Stimulated activated CD4-positive, alpha-beta T cell treated with anti-CD3 and anti-CD28 coated beads, Interleukin-1b, Interleukin-23, amount 100 ng/mL, for 48 hours (primary cell): ENCODE measurements at places on chromosomes 4 and X.

- peak; percentile 16 for DNase-seq
Observed at GRCh38 chrX:139932073-139932900, 566 bp downstream of the ATP11C start.

DNA sequence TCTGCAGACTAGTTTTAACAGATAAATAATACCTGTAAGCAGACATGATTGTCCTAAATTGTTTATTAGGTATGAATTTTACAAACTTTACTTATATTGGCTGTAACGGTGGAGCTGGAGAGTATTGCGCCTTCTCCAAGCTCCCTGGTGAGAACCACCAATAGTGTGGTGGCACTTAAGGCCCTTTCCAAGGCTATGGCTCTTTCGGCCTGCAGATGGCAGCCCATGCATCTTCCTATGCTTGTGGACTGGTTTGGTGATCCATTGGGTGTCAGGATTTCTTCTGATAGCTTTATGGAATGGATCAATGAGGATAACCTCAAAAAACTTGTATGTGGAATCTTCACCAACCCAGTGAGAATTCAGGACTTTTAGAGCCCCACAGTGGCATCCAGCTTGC lies 7.8 kb downstream of the LARP1B start:
- DNase-seq, result peak; percentile 3

DNA sequence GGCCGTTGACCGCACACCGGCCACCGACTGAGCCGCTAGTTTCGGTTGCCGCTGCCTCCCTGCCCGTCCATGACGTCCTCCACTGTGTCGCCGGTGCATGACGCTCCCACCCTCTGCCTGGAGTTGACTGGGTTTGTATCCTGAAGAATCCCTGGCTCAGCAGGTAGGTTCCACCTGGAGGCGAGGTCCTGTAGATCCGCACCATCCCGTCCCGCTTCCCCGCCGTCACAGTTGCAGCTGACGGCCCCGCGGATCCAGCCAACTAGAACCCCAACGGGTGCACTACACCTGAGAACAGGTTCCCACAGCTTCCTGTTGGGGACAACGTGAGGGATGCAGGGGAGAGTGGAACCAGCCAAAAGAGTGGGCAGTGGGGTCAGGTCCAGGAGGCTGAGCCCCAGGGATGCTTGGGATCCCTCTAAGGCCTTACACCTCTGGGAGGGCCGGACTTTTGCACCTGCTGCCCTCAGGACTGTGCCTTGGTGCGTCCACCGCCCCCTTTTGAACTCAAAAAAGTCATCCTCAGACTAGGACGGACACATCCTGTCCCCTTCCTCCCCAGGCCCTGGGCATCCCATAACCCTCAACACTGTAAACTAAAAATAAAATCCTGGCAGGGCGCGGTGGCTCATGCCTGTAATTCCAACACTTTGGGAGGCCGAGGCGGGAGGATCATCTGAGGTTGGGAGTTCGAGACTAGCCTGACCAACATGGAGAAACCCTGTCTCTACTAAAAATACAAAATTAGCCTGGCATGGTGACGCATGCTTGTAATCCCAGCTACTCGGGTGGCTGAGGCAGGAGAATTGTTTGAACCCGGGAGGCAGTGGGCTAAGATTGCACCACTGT lies 1.1 kb upstream of the SLBP start:
- DNase-seq, result no peak

- no peak for DNase-seq
Observed at GRCh38 chr4:56288663-56289062, 98.6 kb downstream of the AASDH start.

DNA sequence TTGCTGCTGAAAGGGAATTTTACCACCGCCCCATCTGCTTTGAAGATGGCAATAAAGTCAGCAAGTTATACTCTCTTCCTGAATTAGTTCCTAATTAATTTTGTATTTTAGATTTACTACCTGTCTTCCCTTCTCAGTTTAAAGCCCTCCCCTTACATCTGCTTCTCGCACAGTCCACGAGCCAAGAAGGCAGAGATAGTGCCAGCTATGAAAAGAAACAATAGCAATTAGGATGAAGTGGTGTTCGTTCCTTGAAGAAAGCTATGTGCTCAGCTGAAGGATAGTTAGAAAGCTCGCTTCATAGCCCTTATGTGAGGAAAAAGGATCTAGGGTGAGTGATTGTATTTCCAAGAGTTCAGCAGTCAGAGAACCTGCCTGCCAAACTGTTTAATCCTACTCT lies 1678.8 kb upstream of the TENM3 start:
- DNase-seq, result no peak

- no peak for DNase-seq
Observed at GRCh38 chr4:536351-536972, 37.5 kb downstream of the PIGG start.

DNA sequence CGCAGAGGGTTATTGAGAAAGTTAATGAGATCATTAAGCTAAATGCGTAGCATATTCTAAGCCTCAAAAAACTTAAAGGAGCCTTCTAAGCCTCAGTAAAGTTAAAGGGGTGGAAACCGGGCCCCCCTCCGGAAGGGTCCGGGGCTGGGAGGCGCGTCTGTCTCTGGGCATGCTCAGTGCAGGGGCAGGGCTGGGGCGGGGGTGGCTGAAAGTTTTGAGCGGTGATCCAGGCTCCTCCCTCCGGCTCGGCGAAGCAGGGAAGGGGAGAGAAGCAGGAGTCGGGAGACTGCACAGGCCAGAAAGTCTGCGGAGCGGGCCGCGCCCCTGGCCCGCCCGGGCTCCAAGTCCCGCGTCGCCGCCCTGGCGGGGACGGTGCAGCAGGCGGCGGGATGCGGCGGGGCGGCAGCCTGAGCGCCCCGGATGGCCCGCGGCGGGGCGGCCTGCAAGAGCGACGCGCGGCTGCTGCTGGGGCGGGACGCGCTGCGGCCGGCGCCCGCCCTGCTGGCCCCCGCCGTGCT lies at the start of gene EVC:
Gene EVC, plus strand, starts transcription at position 241 of the 518 bp plus-strand sequence. Its CDS starts 180 bp downstream, at position 421.
- DNase-seq, result peak; percentile 16

GRCh38 chrX:23610495-23610894 lies 56.8 kb upstream of the PRDX4 start:
- DNase-seq, result no peak

DNA sequence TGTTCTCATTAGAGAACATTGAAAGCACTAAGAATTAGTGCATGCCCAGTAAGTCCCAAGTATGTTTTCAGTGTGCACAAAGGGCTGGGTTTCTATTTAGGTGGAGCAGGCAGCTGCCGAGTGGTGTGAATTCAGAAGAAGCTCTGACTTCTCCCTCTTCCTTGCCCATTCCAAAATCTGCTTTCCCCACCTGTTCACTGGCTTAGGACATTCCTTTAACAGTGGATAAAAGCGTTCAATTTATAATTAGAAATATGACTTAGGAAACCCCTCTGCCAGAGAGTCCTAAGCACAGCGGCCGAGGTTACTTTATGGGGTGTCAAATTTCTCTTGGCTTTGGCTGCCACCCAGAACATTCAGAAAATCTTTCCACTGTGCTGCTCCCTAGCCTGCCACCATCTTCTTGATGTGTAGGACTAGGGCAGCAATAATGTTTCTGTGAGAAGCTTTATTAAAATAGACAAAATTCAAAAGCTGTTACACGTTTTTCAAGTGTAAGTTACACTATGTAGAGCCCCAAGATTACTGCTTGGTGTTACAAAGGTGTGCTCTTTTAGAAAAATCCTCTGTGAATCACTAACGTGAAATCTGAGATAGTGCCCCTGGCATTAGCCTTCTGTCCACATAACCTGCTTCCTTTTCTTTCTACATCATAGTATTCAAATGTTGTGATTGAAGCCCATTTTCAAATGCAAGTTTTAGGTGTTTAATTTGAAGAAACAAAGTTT lies 191.6 kb upstream of the ANKRD50 start:
- DNase-seq, result no peak

DNA sequence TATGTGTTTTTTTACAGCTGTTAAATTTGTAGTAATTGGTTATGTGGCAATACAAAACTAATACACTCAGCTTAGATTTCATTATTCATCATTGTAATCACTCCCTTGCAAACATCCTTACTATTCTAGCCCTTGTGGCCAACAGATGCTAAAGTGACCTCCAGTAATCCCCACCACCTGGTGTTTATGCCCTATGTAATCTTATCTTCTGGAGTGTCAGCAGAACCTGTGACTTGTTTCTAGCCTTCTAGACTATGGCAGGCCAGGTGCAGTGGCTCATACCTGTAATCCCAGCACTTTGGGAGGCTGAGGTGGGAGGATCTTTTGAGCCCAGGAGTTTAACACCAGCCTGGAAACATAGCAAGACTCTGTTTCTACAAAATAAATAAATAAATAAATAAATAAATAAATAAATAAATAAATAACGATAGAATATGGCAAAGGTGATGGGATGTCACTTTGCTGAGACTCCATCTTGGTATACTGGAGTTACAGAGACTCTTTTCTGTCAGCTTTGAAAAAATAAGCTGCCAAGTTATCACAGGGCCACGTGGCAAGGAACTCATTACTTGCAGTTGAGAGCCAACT lies 12.3 kb upstream of the TSR2 start:
- no peak for DNase-seq

- DNase-seq, result no peak
Observed at GRCh38 chrX:2609431-2610238, 81.5 kb upstream of the CD99 start.

GRCh38 chr4:187183346-187183745 lies 459.7 kb upstream of the FAT1 start:
- DNase-seq, result no peak

GRCh38 chr4:14958436-14958835 lies 43.8 kb upstream of the CPEB2 start:
- DNase-seq, result no peak

DNA sequence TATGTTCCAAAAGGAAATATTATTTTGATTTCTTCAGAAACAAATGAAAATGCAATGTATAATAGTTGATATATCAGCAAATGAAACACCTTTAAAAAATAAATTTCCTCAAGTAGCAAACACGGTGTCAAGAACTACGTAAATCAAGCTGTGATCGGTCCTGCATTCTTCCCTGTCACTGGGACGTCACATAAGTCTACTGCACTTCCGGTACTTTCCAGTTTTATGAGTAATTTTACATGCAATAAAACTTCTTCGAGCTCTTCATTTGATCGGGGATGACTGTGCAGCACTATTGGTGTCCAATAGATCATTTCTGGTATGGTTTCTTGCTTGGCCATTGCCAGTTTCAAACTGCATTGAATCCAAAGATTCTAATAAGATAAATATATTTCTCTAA lies 114.0 kb upstream of the VEGFC start:
- DNase-seq, result no peak

- no peak for DNase-seq
Observed at GRCh38 chrX:2478546-2479419, 22.0 kb downstream of the DHRSX start.

DNA sequence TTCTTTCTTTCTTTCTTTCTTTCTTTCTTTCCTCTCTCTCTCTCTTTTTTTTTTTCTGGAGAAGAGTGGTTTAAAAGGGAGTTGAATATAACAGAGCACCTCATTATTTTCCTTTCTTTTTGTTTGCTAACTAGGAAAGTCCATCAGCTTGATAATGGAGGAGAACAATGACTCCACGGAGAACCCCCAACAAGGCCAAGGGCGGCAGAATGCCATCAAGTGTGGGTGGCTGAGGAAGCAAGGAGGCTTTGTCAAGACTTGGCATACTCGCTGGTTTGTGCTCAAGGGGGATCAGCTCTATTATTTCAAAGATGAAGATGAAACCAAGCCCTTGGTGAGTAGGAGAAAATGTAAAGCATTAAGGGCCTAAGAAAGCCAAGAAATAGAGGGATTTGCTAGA lies 95.4 kb downstream of the ARHGAP24 start:
- no peak for DNase-seq

DNA sequence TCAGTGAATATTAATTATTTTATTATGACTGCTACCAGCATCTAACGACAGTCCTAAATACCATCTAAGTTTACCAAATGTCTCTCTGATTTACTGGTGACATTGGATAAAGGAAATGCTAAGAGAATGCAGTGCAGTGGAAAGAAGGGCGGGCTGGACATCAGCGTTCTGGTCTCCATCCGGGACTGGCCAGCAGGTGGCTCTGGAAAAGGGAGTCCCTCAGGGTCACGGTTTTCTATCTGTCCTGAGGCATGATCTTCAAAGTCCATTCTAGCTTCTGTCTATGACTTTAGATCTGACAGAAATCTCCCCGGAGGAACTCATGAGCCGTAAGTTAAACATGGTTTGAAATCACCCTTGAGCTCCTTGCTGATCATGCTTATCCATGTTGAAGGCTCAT lies 3.3 kb downstream of the TRIM2 start:
- DNase-seq, result no peak

DNA sequence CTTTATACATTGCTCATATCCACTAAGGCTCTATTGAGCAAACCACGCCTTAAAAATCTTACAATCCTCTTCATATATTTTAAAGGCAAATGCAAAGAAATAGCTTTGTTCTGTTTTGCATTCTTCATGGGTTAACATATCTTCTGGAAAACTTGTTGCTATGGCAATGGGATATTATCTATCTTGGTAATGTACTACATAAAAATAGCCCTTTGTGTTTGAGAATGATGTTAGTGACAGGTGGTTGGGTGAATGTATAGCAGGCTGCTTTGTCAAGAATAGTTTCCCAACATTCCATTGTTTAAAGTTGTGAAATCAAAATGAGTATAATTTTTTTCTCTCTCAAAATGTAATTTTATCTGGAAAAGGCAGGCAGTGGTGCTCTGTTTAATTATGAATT lies 16.8 kb downstream of the REPS2 start:
- no peak for DNase-seq
